Prostate gland (tissue), 2 donors: ENCODE measurements at places on chromosomes 11 and 22.

DNA sequence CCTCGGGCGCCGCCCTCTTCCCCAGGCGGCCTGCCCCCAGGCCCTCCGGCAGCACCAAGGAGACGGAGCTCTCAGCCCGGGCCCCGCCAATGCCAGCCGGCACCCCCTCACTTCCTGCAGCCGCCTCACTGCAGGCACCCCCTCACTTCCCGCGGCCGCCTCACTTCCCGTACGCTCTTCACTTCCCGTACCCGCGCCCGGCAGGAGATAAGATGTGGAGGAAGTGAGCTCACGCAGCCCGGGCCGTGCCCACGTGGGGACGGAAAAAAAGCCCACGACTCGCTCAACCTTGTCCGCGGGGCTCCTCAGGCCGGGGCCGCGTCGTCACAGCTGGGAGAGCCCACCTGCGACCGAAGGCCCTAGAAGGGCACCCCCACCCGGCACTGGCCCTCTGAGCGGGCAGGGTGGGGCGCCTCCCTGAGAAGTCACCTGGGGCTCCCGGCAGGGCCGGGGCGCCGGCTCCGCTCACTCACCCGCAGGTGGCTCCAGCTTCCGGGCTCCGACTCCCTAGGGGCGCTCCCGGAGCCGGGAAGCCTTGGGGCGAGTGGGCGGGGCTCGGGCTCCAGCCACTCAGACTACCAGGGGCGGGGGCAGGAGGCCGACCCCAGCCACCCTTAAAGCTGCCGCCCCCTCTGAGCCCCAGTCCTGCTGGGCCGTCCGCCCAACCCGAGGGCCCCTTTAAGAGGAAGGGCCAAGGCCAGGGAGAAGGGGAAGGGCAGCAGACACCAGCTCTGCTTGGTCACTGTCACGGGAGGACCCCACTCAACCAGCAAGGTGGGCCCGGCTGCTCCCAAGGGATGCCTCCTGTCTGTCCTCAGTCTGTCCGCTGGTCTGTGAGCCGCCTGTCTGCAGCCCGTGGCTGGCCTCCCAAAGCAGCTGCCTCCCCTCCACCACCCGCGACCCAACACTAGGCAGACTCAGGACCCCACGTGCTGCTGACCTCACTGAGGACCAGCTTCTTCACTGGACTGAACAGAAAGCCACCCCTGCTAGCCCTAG lies 31.4 kb downstream of the PISD start:
- DNase-seq: peak; percentile 43

DNA sequence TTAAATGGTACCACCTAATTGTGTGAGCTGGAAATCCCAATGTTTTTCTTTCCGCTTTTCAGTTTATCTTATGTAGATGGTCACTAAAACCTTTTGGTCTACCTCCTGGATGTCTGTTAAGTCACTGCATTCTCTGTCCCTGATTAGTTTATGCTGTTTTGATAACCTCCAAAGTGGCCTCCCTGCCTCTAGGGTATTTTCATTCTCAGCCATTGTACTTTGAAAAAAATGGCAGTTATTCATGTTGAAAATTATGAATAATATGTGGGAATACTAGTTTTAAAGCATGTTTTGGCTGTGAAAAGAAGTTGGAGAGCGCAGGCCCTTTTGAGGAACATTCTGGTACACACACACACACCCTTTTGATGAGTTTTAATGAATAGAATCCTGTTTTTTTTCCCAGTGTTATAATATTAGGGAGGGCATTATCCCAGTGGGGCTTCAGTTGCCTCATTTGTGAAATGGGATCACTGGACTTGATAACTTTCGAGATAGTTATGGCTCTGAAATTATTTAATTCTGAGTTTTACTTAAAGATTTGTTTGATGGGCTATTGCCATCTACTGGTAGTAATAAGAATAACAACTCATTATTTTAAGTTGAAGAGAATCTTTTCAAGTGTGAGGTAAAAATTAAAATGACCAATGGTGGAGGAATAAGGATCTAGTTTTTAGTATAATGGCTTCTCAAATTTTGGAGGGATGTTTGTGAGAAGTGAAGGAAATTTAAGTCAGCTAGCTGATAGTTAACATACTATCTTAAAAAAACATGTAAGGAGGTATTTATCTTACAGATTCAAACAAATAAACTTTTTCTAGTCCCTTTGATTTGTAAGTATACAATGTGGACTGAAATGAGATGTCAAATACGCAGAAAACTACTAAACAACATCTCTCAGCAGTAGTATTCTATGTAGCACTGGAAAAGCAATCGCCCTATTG lies 3.9 kb downstream of the FDX1 start:
- DNase-seq: no peak

- no peak for DNase-seq
These were observed 40.9 kb upstream of the OR9Q1 start for GRCh38 chr11:57982776-57983175.

DNA sequence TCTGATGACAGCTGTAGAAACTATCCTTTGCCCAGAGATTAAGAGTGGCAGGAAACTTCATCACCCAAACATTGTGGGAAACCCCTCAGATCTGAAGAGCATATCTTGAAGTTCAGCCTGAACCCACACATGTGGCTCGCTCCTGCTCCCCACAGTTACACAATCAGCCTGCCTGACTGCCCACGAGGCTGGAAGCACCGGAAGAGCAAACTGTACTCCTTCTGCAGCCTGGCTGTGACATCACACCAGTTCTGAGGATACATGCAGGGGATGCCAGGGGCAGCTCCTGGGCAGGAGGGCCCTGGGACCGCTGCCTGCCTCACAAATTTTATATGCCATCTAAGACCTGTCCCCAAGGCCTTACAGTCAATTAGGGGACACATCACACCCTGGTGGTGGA lies 444.4 kb downstream of the BUD13 start:
- no peak for DNase-seq

- DNase-seq: no peak
These were observed 62.6 kb downstream of the POLD3 start for GRCh38 chr11:74654976-74655375.

- no peak for DNase-seq
These were observed 62.4 kb upstream of the ALKBH3 start for GRCh38 chr11:43818220-43818619.

DNA sequence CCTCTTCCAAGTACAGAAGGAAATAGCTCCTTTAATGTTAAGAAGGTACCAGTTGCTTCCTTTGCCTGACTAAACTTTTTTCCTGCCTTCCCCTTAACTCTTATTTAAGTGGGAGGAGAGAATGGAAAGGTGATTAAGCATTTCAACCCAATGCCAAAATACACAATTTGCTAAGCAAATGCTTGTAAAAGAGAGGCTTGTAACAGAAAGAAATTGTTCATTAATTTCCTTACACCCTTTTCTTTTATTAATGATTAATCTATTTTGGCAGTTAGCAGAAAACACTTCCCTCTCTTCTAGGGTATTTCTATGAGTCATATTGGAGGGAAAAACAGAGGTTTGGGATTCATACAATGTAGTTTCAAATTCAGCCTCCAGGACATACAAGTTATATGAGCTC lies 427.6 kb upstream of the FAT3 start:
- DNase-seq: no peak

DNA sequence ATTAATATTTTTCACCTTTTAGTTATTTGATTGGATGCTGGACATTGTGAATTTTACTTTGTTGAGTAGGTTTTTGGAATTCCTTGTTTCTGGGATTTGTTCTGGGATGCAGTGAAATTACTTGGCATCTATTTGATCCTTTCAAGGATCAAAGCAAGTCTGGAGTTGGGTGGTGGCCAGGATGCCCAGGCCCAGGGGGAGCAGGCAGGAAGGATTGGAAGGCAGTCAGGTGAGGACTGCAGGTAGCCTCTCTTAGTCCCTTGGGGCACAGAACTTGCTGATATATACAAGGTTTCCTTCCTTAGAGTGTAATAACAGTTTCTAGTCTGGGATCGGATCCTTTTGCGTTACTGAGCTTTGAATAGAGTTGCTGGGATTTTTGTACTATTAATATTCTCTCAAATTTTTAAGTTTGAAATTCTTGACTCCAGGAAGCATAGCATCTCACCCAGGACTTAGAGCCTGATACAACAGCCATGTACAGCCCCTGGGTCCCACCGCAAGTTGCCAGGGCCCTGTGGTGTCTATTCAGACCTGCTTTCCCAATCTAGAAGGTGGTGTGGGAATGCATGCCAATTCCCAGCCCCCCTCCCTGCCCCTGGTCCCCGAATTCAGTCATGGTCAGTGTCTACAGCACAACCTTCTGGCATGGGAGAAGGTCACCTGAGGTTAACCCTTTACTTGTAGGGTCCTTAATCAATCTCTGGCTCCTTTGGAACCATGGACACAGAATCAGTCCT lies 6.1 kb downstream of the ZNF74 start:
- DNase-seq: no peak

DNA sequence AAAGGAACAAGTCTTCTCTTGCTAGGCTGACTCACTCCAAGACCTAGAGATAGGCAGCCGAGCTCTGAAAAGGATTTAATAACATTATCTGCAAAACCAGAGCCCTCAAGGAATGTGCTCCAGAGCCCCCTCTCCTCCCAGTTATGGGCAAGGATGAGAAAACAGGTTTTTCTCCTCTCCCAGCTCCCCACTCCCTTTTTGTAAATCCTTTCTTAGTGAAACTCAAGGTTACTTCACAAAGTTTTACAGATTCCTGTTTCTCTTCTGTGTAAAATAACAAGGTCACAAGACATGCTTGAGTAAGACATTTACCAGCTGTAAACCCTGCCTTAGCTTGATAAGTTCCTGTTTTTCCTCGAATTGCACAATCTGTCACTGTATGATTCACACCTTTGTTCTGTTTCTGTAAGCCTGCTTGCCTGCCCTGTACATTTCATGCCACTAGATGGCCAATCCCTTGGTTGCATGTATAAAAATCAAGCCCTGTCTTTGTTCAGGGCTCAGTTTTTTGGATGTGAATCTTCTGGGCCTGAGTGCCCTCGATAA lies 489.4 kb downstream of the KCNA4 start:
- no peak for DNase-seq

DNA sequence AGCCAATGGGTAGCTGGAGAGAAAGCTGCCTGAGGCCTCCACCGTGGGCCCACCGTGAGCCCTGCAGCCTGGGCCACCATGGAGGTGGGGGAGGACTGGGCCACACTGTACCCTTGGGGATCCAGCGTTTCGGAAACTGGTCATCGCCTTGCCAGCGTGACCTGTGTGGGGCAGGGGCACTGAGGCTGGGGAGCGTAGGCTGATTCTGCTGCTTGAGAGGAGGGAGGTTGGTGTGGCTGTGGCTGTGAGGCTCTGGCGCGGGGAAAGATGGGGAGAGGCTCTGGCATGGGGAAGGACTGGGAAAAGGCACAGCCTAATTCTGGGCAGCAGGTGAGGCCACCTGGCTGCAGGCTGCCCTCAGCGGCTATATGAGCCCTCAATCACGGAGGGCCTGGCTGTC lies 12.6 kb upstream of the TTLL12 start:
- no peak for DNase-seq

- no peak for DNase-seq
These were observed 370.2 kb downstream of the SHANK2 start for GRCh38 chr11:70881948-70882715.

DNA sequence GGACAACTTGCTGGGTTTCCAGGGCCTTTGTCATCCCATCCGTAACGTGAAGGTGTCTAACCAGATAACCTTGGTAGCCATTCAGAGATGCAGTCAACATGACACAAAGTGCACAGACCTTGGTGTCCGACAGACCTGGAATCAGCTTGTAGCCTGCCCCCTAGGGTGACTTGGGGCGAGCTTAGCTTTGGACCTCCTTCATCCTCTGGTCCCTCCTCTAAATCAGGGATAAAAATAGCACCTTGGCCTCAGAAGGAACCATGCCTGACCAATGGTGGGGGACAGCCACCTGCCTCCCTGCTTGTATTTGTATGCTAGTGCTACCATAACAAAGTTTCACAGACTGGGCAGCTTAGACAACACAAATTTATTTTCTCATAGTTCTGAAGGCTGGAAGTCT lies 3.7 kb downstream of the SNRPD3 start:
- no peak for DNase-seq

- no peak for DNase-seq
These were observed 20.3 kb downstream of the CLDN5 start for GRCh38 chr22:19503869-19504268.

- no peak for DNase-seq
These were observed 133.0 kb downstream of the ATG16L2 start for GRCh38 chr11:72947229-72947628.

DNA sequence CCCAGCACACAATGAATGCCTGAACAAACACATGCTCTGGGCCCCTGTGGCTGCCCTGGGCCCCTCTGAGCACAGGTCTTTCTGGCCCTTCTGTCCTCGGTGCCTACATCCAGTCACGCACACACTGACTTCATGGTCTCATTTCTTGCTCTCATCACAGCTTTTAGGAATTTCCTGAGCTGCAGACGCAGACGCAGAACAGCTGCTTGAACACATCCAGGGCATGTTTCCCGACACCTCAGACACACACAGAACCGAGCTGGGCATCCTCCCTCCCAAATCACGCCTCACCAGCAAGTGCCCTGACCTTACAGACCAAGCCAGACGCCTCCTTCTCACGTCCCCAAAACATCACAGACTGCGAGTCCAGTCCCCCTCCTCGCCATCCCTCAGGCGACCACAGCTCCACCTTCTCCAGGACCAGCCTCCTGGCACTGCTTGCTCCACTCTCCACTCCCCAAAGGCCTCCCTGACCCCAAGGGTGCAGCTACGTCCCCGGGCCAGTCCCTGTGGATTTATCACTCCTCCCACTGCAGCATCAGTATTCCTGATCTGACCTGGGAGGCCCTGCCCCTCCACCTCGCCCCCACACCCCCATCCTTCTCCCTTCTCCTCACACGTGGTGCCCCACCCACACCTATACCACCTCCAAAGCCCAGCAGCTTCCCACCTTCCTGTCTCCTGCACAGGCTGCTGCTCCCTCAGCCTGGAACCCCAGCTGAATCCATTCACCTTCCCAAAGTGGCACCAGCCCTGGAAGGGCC lies 12.9 kb downstream of the SIRT3 start:
- DNase-seq: no peak

GRCh38 chr11:112400476-112401014 lies 139.9 kb upstream of the PLET1 start:
- no peak for DNase-seq

- DNase-seq: no peak
These were observed 2082.7 kb upstream of the RAG2 start for GRCh38 chr11:38680746-38681145.

DNA sequence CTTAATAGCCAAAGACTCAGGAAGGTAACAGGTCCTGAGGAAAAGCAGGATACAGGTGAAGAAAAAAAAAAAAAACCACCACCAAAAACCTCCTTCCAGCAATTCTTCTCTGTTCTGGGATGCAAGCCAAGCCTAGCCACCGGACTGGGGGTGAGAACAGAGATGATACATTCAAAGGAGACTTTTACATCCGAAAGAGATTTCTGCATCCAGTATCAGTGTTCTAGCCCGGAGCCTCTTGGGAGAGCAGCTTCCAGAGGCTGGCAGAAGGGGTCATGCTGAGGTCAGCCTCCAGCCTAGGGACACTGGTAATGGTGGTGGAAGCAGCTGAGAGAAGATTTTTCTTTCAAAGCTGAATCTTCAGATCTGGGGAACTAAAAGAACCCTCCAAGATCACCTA lies 76.2 kb downstream of the KCNC1 start:
- DNase-seq: no peak

DNA sequence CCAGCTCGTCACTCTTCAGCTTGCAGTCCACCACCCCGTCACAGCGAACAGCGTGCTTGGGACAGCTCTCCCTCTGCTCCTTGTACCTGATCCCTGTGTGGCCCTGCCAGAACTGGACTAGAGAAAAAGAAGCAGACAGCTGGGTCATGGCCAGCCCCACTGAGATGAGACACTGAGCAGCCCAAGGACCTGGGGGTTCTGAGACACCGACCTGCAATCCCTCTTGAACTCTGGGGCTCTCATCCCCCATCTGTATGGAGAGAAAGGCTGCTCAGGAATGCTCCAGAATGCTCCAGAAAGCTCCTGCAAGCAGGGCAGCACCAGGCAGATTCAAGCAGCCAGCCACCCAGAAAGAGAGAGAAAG lies 14.8 kb downstream of the TMPRSS13 start:
- no peak for DNase-seq

GRCh38 chr11:16946477-16947282 lies 67.5 kb downstream of the PLEKHA7 start:
- DNase-seq: no peak
